ENCODE measurements at places on chromosomes 7 and 10.

DNA sequence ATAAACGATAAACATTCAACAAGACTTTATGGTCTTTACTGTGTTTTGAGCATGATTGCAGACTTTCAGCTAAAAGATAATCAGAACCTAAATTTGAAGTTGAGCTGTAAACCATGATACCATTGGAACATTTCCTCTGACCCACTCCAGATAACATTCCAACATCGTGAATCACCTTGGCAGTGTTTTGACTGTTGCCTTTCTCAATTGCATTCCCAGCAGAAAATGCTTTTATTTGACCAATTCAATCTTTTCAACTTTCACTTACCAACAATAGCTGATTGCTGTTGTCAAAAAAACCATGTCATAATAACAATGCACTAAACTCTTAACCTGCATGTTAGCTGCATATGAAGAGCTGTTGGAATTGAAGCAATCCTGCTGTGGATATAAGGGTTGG, 165.5 kb downstream of the MDFIC start:
- DNase-seq: peak; percentile 59

DNA sequence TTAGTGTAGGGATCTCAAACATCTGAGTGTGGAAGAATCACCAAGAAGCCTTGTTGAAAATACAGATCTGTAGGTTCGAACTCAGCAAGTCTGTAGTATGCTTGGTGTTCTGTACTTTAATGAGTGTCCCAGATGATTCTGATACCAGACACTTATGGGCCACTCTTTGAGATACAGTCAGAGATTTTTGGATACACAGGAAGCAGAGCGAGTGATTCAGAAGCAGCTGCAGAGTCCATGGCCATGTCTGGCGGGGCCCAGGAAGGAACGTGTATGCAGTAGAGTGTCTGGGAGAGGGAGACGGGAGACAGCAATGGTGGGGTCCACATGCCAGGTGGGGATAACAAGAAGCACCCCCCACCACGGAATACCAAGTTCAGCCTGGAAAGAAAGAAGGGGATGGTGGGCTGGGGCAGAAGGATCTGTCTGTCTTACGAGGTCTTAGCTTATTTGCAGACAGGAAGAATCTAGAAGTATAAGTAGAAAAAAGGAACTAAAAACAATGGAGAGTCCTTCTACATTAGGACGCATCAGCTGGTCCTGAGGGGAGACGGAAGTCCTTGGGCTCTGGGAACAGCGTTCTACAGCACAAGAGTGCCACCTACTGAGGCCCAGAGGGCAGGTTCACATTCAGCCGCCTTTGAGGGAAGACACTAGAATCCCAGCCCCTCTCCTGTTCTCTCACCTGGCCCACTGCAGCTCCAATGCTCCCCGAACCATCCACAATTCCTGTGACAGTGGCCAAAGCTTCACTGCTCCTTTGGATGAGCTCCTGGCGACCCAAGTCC, 55.4 kb downstream of the SLC37A3 start:
- DNase-seq: no peak

DNA sequence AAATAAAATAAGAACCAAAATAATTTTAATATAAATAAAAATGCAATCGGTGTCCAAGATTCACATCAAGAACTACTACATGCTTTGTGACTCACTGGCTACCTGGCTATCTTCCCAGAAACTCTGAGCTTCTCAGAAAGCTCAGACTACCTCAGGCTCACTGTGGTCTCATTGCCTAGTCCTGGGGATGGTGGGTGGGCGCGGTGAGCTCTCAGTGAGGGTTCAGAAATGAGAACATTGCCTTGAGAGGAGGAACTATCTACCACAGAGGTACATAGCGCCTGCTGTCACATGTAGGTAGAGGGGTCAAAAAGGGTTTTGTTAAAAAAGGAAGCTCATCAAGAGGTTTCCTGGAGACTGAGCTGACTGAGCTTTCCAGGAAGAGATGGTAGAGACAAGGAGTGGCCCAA, 108.0 kb downstream of the WDFY4 start:
- DNase-seq: peak; percentile 39

- no peak for DNase-seq
Observed at GRCh38 chr10:14665865-14666857, 108.5 kb downstream of the FAM107B start.

DNA sequence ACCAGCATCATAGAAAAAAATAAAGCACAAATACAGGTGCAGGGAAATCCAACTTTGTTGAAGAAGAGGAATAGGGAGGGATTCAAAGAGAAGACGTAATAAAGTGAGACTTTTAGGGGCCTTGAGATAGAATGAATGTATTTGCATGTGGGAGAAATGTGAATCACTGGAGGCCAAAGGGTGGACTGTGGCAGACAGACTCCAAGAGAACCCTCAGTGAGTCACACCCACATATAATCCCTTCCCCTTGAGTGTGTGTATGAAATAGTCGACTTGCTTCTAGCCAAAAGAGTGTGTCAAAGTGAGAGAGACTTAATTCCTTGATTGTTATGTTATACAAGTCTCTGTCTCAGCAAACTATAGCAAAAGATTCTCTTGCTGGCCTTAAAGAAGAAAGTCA, 101.3 kb upstream of the GHITM start:
- no peak for DNase-seq

DNA sequence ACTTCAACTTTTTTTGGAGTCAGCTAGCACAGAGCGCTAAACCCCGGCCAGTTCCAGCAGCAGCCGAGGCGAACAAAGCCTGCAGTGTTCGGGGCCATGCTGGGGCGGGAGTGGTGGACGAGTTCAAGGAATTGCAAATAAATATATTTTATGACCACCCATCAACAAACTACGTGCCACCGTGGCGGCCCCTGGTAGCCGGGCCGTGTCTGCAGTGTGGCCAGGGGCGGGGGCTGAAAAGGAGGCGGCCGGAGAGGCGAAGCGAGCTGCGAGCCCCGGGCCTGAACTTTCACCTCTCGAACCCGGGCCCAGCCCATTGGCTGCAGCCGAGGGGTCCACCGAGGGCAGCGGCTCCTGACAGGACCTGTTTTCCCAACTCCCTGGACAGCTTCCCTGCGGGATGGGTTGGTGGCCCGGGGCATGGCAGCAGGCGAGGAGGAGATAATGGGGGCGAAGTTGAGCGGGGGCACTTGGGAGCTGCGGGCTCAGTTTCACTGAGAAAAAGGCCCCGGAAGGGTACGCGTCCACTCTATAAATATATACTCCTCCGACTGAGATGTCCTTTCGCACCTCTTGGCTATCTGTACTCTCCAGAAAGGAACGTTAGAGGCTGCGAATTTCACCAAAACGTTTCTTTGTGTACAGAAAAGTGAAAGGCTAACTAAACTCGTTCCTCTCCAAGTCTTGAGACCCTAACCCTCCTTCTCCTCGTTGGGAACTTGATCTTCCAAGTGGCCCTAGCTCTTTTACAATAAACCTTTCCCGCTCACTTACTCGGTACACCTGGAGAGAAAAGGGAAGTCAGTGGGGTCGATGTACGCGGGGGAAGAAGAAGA, 164.6 kb upstream of the PPP1R3A start:
- no peak for DNase-seq

GRCh38 chr10:128095753-128096469, 30.3 kb downstream of the MKI67 start:
- no peak for DNase-seq

- no peak for DNase-seq
Observed at GRCh38 chr10:18094332-18094731, 45.9 kb upstream of the CACNB2 start.

DNA sequence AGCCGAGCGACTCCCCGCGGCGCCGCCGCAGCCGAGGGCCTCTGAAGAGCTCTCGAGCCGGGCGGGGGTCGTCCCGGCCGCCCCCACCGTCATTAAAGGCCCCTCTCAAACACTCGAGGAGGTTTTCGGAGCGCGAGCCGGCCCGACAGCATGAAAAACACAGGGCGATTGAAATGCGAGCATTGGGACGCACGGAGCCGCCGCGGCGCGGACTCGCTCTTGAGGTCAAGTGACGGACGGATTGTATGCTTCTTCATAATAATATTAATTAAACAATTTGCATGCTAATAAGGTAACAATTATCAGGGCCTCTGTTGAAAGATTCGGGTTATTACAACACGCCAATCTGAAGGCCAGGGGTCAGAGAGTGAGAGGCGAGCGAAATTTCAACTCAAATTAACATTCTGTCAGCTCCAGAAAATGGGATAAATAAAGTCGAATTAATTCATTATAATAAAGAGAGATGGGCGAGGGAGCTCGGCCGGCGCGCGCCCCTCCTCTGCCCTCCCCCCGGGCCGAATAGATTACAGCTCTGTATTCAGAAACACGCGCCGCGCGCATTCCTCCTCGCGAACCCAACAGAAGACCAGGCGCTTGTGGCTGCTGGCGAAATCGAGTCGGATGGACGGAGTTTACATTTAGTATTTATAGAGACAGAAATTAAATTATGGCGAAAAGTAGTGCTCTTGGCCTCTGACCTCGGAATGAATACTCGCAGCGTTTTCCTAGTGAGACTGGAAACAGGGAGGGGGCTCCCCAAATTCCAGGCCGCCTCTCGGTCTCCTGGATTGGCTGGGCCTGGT, 2.1 kb upstream of the UNCX start:
- no peak for DNase-seq

DNA sequence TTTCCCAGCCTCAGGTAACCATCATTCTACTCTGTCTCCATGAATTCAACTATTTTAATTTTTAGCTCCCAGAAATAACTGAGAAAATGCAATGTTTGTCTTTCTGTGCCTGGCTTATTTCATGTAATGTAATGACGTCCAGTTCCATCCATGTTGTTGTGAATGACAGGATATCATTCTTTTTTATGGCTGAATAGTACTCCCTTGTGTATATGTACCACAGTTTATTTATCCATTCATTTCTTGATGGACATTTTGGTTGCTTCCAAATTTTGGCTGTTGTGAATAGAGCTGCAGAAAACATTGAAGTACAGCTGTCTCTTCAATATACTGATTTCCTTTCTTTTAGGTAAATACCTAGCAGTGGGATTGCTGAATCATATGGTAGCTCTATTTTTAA, 10.5 kb downstream of the ATRNL1 start:
- DNase-seq: no peak

- no peak for DNase-seq
Observed at GRCh38 chr7:526460-527034, 6.9 kb upstream of the PDGFA start.

GRCh38 chr10:69914398-69915214, 112.9 kb downstream of the COL13A1 start:
- no peak for DNase-seq

GRCh38 chr7:39560997-39561396, 5.2 kb upstream of the YAE1 start:
- DNase-seq: no peak

DNA sequence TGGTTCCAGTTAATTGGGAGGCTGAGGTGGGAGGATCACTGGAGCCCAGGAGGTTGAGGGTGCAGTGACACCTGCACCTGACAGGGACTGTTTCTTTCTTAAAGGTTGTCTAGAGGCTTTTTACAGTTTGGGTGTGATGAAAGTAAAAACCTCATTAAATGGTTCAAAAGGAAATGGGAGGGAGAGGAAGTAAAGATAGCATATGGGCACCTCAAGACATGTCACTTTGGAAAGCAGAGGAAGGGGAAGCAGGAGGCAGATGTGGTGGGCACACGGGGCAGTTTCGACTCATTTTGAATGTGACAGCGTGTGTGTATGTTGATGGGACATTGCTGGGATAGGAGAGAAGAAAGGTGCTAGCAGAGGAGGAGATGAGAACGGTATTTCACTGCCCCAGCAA, 203.1 kb downstream of the MLLT10 start:
- DNase-seq: no peak

DNA sequence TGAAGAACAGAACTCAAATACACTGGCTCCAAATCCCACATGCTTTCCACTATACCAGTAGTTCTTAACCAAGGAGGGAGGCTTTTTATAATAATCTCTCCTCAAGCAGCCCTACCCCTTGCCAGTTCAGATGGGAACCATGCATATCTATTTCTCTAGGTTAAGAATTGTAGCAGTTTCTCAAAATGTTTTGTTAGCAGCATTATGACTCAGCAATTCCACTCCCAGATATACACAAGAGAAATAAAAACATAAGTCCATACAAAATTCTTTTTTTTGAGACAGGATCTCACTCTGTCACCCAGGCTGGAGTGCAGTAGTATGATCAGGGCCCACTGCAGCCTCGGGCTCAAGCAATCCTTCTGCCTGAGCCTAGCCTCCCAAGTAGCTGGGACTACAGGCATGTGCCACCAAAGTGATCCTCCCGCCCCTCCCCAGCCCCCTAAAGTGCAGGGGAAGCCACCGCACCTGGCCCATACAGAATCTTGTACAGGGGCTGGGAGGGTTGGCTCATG, 18.1 kb downstream of the YWHAG start:
- DNase-seq: no peak
